NCI-H2029 treated with DMSO at 0.1 percent for 48 hours (cell line): ENCODE measurements at places on chromosomes 13 and 19.

DNA sequence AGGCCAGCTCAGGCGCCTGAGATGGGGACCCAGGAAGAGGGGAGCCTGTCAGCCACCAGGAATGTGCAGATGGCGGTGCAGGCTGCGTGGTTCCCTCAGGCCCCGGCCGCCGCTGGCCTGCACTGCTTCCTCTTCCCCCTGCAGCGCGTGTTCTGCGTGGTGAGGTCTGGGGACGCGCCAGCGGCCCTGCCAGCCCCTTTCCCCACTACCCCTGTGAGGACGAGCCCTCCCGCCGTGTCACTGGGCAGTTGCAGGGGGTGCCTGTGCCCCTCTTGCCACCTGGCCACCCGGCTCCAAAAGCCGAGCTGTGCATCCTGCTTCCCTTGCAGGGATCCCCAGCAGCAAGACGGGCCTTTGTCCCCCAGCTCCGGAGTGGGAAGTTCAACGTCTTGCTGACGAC, 58.4 kb downstream of the SMARCA4 start:
- no peak for DNase-seq

DNA sequence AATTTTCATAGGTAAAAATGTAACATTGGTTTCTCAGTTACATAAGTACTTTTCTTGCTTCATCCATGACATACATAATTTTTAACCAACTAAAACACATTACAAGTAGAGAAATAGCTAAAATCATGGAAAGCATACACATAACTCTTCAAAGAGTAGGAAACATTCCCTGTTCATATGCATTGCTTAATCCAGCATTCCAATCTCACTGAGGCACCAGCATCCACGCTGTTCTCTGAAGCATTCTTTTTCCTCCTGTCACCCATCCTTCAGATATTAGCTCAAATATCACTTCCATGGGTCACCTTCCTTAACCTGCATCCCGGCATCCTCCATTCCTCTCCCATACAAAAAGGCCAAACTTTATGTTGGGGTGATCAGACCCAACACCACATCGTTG, 79.1 kb downstream of the ZNF254 start:
- no peak for DNase-seq

DNA sequence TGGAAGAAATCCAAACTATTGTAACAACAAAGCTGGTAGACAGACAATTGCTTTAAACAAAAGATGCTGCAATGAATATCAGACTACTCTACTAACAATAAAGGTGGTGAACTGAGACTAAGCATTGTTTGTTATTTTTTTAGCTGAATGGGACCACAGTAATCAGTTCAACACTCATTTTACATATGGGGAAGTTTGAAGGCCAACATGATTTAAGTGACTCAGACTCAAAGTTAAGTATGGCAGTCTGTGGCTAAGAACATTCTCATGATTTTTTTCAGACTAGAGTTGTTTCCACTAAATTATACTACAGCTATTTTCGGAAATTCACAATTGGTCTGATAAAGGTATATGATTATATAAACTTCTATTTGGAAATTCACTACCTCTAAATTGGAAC, 10.4 kb downstream of the EXOSC8 start:
- no peak for DNase-seq

DNA sequence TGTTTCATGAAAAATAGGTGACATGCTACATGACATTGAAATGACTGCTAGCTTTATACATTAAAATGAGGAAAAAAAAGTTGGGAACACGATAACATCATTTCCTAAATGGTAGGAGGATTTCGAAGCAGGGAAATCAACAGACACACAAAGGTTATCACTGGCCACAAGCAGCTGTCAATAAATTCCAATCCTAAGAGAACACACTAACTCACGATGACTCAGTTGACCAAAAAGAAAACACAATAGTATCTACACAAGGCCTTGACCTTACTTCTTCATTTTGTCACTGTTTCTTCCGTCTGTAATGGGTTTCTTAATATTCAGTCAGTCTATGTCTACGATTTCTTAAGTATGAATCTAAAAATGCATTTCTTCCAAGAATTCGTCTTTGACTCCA, 36.5 kb downstream of the STARD13 start:
- DNase-seq, result no peak

GRCh38 chr13:33112766-33113165, 96.5 kb downstream of the KL start:
- no peak for DNase-seq

DNA sequence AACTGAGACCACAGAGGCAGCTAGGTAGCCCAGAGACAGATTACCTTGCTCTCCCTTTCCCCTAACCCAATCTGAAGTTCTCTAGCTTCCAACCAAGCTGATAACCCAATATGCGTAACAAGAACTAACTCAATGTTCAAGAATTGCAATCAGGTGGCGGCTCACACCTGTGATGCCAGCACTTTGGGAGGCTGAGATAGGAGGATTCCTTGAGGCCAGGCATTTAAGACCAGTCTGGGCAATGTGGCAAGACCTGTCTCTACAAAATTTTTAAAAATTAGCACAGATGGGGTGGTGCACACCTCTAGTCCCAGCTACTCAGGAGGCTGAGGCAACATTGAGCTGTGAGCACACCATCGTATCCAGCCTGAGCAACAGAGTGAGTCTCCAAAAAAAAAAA, 86.7 kb upstream of the IPO5 start:
- DNase-seq, result no peak

- no peak for DNase-seq
Observed at GRCh38 chr13:82688400-82688994, 1193.8 kb downstream of the SLITRK1 start.

- no peak for DNase-seq
Observed at GRCh38 chr13:22777207-22777606, 403.6 kb upstream of the SGCG start.

DNA sequence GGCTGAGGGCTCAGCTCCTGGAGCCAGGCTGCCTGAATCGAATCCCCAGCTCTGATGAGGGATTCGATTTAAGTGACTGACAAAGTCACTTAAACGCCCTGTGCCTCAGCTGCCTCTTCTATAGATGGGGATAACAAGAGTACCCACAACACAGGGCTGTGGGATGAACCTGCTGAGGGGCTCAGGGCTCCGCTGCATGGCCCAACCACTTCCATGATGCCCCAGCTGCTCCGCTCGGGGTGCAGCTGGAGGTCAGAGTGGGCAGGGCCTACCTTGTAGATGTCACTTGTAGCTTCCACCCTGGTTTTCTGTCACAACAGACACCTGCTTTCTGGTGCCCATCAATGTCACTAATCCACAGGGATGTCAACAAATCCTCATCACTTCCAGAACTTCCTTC, 39.2 kb downstream of the STK24 start:
- no peak for DNase-seq

DNA sequence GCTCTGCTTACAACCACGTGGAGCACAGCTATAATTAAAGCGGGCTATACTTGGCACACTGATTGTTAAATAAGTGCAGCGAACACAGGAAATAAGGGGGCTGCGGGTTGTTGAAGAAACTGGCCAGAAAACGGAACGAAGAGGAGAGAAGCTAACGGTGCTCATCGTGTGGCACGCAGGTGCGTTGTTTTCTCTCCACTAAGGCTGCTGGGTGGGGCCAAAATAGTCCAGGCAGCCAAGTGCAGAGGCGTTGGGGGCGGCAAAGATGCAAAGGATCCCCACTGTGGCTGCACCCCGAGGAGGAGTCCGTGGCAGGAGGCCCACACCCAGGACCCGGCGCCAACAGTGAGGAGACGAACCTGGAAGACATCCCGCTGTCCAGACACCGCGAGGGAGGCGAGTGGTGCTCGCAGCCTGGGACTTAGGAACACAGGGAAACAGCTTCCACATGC, 8.1 kb upstream of the ARL11 start:
- DNase-seq, result no peak

DNA sequence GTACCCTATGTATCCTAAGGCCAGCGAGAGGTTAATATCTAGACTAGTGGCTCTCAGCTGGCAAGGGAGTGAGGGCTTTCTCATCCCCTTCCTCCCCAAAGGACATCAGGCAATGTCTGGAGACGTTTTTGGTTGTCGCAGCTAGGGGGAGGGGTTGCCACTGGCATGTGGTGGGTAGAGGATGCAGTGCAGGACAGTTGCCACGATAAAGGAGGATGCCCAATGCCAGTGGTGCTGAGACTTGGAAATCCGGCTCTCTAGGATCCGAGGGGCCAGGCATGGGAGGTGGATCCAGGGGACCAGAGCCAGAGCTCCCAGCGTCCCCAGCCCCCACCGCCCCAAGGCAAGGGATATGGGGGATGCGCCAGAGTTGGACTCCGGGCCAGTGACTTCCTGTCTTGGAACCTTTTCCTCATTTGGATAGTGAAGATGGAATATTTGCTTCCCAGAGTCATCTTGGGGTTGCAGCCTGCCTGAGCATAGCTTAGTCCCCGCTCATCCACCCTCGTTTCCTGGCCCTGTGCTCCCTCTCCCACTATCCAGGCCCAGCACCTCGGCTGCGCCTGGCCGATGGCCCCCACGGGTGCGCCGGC, 4.9 kb downstream of the SSC5D start:
- DNase-seq, result no peak

GRCh38 chr13:66888698-66889097, 341.4 kb downstream of the PCDH9 start:
- DNase-seq, result no peak

DNA sequence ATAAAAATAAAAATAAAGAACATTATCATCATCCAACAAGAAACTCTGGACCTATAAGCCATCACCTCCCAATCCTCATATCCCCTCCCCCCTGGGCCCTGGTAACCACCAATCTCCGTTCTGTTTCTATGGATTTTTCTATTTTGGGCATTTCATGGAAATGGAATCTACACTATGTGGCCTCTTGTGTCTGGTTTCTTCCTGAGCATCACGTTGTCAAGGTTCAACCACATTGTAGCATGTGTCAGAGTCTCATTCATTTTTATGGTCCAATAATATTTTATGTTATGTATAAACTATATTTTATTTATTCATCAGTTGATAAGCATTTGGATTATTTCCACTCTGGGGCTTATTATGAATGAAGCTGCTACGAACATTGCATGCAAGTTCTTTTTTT, 26.9 kb downstream of the SULT2B1 start:
- no peak for DNase-seq
